Suppressor macrophage (primary cell): ENCODE measurements at places on chromosomes 11 and 22.

DNA sequence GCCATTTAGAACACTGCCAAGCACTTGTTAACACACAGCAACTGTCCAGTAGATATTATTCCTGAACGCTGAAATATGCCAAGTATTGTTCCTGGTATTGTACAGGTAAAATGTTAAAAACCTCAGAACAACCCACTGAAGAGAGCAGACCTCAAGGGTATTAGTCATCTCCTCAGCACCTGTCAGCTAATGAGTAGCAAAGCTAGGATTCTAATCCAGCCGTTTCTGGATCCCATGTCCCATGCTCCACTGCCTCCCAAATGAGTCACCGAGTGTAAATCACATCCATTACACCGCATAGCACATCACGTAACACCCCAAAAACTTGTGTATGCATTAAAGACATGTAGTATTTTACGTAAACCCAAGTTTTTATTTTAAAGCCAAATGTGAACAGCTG lies 705.4 kb upstream of the TENM4 start:
- no peak for DNase-seq

DNA sequence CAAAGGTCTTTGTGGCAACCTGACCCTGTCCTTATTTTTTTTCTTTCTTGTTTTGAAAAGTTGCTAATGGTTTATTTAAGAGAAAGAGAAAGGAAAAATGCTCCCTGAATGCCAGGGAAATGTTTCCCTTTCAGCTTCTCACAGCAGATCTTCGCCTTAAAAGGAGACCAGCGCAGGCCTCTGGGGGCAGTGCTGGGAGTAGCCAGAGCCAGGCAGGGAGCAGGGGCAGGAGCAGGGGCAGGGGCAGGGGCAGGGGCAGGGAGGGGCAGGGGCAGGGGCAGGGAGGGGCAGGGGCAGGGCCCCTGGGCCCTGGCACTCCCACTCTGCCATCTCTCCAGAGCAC lies 5.1 kb downstream of the MOB2 start:
- DNase-seq = no peak

GRCh38 chr11:69215216-69215615 lies 59.5 kb downstream of the SMIM38 start:
- no peak for DNase-seq

- DNase-seq = no peak
Observed at GRCh38 chr11:67483831-67484665, 1.2 kb downstream of the AIP start.

DNA sequence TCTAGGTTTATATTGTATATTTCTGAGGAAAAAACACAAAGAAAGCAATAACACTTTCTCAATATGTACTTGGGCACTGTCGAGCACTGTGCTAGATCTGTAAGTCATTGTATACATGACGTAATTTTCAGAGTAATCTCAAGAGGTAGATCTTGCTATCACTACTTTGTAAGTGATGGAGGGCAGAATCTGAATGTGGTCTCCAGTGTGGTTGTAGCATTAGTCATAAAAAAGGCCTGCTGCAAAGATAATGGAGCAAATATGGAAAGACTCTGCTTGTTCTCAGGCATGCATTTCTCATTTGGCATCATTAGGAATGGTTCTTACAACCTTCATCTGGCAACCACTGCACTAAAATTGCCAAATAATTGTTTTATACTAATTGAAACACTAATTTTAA lies 419.8 kb upstream of the CCDC179 start:
- DNase-seq = no peak

- no peak for DNase-seq
Observed at GRCh38 chr22:47180796-47181195, 418.3 kb downstream of the TBC1D22A start.

GRCh38 chr22:38412435-38413084 lies 42.4 kb downstream of the KCNJ4 start:
- no peak for DNase-seq

DNA sequence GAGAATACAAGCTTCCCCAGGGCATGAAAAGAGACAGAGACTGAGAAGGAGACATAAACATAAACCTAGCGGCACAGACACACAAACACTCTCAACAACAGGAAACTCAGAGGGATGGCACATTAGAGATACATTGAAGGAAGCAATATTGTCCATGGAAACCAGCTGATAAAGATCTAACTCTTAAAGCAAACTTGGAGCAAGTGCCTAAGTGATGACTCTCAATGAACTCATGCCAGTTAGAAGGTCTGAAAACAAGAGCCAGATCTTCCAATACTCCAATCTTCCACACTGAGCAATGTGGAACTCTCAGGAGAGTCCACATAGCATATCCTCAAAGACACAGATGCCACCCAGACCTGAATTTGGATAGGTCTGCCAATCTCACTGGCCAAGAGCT lies 168.8 kb upstream of the ISX start:
- no peak for DNase-seq
